ENCODE measurements at places on chromosomes 6 and 20. TPM values are rescaled to one million over a fixed set of nuclear protein-coding genes. Genes with fewer than 3 reads are reported as not detected.

CYP24A1 gene
- not detected for total RNA-seq

SGK2 gene
- total RNA-seq = 2.8 TPM

ZNF133 gene
- 24.8 TPM for total RNA-seq

GSTA3 gene
- total RNA-seq = not detected

SLC35F1 gene
- 17.7 TPM for total RNA-seq

SAMD5 gene
- 0.09 TPM for total RNA-seq

- no peak overlapping the region for H3K4me3 ChIP-seq
- no peak overlapping the region for H3K27ac ChIP-seq
- no peaks in the 10 kb centered on the region for H3K4me1 ChIP-seq
Measured at GRCh38 chr6:21176197-21176596, 417.4 kb upstream of the SOX4 start.

DNA sequence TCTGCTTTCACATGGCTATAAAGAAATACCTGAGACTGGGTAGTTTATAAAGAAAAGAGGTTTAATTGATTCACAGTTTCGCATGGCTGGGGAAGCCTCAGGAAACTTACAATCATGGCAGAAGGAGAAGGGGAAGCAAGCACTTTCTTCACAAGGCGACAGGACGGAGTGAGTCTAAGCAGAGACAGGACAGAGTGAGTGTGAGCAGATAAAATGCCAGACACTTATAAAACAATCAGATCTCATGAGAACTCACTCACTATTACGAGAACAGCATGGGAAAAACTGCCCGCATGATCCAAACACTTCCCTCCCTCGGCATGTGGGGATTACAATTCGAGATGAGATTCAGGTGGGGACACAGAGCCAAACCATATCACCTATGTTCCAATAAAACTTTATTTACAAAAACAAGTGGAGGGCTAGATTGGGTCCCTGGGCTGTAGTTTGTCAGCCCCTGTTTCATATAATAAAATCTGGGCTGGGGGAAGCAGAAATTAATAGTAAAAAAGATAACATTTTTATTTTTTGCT, 37.1 kb upstream of the CTAGE9 start:
- H3K4me3 ChIP-seq = no peak overlapping the region
- DNase-seq = no peak
- no peaks in the 10 kb centered on the region for H3K4me1 ChIP-seq
- H3K27me3 ChIP-seq = no peaks in the 10 kb centered on the region
- no peaks in the 10 kb centered on the region for H3K36me3 ChIP-seq

GRCh38 chr20:2368621-2369020, 12.1 kb upstream of the TGM6 start:
- no peak overlapping the region for H3K27ac ChIP-seq
- no peak for DNase-seq
- no peaks in the 10 kb centered on the region for H3K4me1 ChIP-seq
- H3K27me3 ChIP-seq = no peaks in the 10 kb centered on the region
- H3K36me3 ChIP-seq = no peaks in the 10 kb centered on the region
- no peak overlapping the region for H3K4me3 ChIP-seq

- no peaks in the 10 kb centered on the region for H3K36me3 ChIP-seq
- H3K4me1 ChIP-seq = no peaks in the 10 kb centered on the region
- H3K27ac ChIP-seq = no peak overlapping the region
- H3K27me3 ChIP-seq = no peaks in the 10 kb centered on the region
Measured at GRCh38 chr6:50128420-50129005, 78.8 kb upstream of the DEFB112 start.

GRCh38 chr6:14703586-14703985, 542.3 kb upstream of the JARID2 start:
- no peak for DNase-seq
- H3K27ac ChIP-seq = no peak overlapping the region
- H3K4me3 ChIP-seq = no peak overlapping the region
- no peaks in the 10 kb centered on the region for H3K36me3 ChIP-seq

- no peak overlapping the region for H3K27ac ChIP-seq
- peaks cover 45% of the 10 kb centered on the region for H3K27me3 ChIP-seq
- H3K36me3 ChIP-seq = no peaks in the 10 kb centered on the region
- DNase-seq = no peak
- no peaks in the 10 kb centered on the region for H3K4me1 ChIP-seq
Measured at GRCh38 chr6:39051399-39052122, 3.0 kb downstream of the GLP1R start.

DNA sequence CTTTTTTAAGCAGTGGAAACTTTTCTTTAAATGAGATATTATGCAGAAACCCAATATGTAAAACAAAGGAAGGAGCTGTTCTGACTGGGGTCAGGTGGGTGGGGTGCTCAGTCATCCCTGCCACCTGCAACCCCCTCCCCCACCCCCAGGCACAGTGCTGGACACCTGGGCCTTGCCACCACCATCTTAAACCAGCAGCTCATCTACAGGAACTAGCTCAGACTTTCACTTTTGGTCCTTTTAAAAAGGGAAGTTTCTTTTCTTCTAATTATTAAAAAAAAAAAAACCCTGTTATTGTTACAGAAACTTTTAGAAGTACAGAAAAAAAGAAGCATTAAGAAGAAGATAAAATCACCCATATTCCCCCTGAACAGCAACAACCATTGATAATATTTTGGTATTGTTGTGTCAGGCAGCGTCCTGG, 37.1 kb downstream of the PPP1R16B start:
- H3K4me3 ChIP-seq = no peak overlapping the region
- no peaks in the 10 kb centered on the region for H3K4me1 ChIP-seq
- H3K36me3 ChIP-seq = no peaks in the 10 kb centered on the region
- DNase-seq = no peak
- no peaks in the 10 kb centered on the region for H3K27me3 ChIP-seq

Data from neural progenitor cell (in vitro differentiated cells).